ENCODE measurements at places on chromosomes 2 and 18. TPM values are rescaled to one million over a fixed set of nuclear protein-coding genes. Genes with fewer than 3 reads are reported as not detected.

DNA sequence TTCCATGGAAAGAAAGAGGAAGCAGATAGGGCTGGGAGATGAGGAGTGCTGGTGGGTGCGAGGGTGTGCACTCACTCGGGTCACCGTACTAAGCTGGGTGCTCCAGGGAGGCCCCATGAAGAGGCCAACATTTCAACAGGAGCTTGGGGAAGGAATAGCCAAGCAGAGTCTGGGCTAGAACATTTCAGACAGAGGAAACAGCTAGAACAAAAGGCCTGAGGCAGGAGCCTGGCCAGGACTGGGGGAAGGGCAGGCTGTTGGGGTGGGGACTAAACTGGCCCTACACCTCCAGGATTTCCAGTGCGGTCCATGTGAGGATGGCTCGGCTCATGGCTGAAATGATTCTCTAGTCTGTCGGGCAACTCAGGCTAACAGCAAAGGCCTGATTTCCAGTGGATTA, 90.8 kb downstream of the ZFP36L2 start:
- no peaks in the 10 kb centered on the region for H3K27me3 ChIP-seq
- H3K27ac ChIP-seq = peak overlapping the region; percentile 40
- H3K4me1 ChIP-seq = peaks cover 8% of the 10 kb centered on the region
- H3K4me3 ChIP-seq = no peak overlapping the region

DNA sequence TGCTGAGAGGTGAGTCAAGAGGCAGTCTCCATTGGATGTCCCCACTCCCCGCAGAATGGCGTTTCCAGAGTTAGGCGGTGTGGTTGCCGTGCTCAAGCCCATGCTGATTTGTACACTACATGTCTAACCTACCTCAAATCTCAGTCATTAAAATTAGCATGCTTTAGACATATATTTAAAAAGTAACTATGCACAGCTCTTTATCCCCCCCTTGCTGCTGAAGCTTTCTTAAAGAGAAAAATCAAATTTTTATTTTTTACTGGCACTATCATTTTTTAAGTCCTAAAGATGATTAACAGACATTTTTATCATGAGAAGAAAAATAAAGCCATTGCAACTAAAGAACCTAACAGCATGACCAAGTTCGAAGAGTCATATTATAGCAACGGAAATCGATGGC, 42.9 kb downstream of the BOLA3 start:
- no peak overlapping the region for H3K27ac ChIP-seq
- no peak overlapping the region for H3K4me3 ChIP-seq
- no peaks in the 10 kb centered on the region for H3K4me1 ChIP-seq

- H3K27me3 ChIP-seq = no peaks in the 10 kb centered on the region
- DNase-seq = no peak
- H3K4me3 ChIP-seq = no peak overlapping the region
These were observed 93.0 kb downstream of the COL6A3 start for GRCh38 chr2:237320801-237321560.

GRCh38 chr2:203741566-203741965, 35.1 kb downstream of the CD28 start:
- no peaks in the 10 kb centered on the region for H3K27me3 ChIP-seq
- no peak for DNase-seq
- H3K36me3 ChIP-seq = no peaks in the 10 kb centered on the region
- no peak overlapping the region for H3K27ac ChIP-seq

GRCh38 chr2:10136101-10136934, 13.8 kb downstream of the RRM2 start:
- H3K27ac ChIP-seq = no peak overlapping the region
- H3K36me3 ChIP-seq = no peaks in the 10 kb centered on the region
- no peaks in the 10 kb centered on the region for H3K4me1 ChIP-seq
- no peak overlapping the region for H3K4me3 ChIP-seq

DNA sequence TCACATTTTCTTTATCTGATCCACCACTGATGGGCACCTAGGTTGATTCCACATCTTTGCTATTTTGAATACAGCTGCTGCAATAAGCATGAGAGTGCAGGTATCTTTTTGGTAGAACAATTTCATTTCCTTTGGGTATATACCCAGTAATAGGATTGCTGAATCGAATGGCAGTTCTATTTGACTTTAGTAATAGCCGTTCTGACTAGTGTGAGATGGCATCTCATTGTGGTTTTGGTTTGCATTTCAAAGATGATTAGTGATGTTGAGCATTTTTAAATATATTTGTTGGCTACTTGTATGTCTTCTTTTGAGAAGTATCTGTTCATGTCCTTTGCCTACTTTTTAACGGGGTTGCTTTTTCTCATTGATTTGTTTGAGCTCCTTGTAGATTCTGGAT, 72.3 kb downstream of the CCDC138 start:
- no peak overlapping the region for H3K27ac ChIP-seq
- H3K4me1 ChIP-seq = no peaks in the 10 kb centered on the region
- no peak for DNase-seq
- H3K4me3 ChIP-seq = no peak overlapping the region
- no peaks in the 10 kb centered on the region for H3K36me3 ChIP-seq
- no peaks in the 10 kb centered on the region for H3K27me3 ChIP-seq

The MARCHF4 gene
- total RNA-seq = 0.22 TPM

The NYAP2 gene
- total RNA-seq = 0.19 TPM

DNA sequence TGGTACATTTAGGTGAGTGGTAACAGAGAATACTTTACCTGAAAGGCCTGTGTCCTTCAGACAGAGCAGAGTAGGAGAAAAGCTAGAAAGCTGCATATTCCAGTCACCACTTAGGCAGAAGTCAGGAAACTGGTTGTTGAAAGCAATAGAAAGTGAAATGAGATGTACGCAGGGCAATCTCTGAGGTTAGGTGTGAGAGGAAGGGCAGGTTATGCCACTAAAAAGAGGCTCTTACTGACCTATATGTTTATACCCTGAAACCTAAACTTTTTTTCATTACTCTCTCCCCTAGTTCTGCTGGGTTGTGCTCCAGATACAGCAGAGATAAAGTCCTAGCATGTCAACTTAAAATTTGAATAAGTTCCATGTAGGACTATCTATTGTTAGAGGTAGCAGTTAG, 93.5 kb downstream of the COX7A2L start:
- no peaks in the 10 kb centered on the region for H3K27me3 ChIP-seq
- no peak for DNase-seq
- no peaks in the 10 kb centered on the region for H3K36me3 ChIP-seq

DNA sequence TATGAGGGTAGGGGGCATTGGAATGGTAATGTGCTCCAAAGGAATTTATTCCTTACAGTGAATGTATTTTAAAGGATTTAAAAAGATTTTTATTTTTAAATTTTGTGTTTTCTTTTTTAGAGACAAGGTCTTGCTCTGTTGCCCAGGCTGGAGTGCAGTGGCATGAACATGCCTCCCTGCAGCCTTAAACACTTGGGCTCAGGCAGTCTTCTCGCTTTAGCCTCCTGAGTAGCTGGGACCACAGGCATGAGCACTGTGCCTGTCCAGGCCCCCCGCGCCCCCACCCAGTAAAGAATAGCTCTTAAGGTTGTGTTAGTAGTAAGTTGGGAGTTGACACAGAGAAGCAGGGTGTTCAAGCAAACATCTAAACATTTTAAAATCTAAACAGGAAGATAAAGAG, 36.6 kb downstream of the PHLPP1 start:
- peaks cover 34% of the 10 kb centered on the region for H3K4me1 ChIP-seq
- no peak overlapping the region for H3K4me3 ChIP-seq
- H3K27me3 ChIP-seq = no peaks in the 10 kb centered on the region
- H3K27ac ChIP-seq = no peak overlapping the region
- no peaks in the 10 kb centered on the region for H3K36me3 ChIP-seq

The MORN2 gene
- 23.7 TPM for total RNA-seq

GRCh38 chr2:216183462-216183861, 74.3 kb downstream of the XRCC5 start:
- H3K27ac ChIP-seq = no peak overlapping the region
- no peaks in the 10 kb centered on the region for H3K36me3 ChIP-seq
- DNase-seq = no peak
- H3K27me3 ChIP-seq = no peaks in the 10 kb centered on the region
- H3K4me1 ChIP-seq = peaks cover 42% of the 10 kb centered on the region
- H3K4me3 ChIP-seq = no peak overlapping the region

DNA sequence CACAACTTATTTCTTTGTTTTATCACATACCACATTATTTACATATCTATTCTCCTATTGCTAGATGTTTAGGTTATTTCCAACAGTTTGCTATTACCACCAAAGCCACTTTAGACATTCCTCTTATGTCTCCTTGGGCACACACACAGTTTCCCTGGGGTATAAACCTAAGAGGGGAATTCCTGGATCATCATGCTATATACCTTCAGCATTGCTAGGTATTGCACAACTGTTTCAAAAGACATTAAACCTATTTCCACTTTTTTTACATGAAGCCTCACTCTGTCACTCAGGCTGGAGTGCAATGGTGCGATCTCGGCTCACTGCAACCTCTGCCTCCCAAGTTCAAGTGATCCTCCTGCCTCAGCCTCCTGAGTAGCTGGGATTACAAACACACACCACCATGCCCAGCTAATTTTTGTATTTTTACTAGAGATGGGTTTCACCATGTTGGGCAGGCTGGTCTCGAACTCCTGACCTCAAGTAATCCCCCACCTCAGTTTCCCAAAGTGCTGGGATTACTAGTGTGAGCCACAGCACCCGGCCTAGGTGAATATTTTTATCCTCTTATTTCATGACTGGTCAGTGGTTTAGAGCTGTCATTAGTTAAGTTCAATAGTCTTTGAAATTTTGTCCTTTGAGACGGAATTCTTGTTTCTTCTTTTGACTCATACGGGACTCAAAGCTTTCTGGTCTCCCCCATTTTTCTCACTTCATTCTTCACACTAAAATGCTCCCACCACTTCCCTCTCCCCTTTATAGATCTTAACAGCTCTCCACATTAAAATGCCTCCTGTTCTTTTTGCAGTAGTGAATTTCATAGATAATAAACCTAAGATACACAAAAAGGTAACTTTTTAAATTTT, 30.3 kb downstream of the SULT1C4 start:
- no peak overlapping the region for H3K4me3 ChIP-seq
- H3K27me3 ChIP-seq = no peaks in the 10 kb centered on the region
- H3K4me1 ChIP-seq = no peaks in the 10 kb centered on the region
- no peak for DNase-seq
- H3K36me3 ChIP-seq = no peaks in the 10 kb centered on the region

- no peak overlapping the region for H3K4me3 ChIP-seq
- no peaks in the 10 kb centered on the region for H3K27me3 ChIP-seq
- H3K4me1 ChIP-seq = no peaks in the 10 kb centered on the region
- DNase-seq = no peak
These were observed 1768.4 kb upstream of the PIK3C3 start for GRCh38 chr18:40186677-40187076.

The CLK1 gene
- total RNA-seq = 88.0 TPM

GRCh38 chr2:85886590-85886989, 2.2 kb downstream of the ST3GAL5 start:
- H3K36me3 ChIP-seq = no peaks in the 10 kb centered on the region
- peak overlapping the region; percentile 98 for H3K4me3 ChIP-seq
- no peaks in the 10 kb centered on the region for H3K27me3 ChIP-seq
- no peak overlapping the region for H3K27ac ChIP-seq
- H3K4me1 ChIP-seq = peaks cover 37% of the 10 kb centered on the region
- peak; percentile 90 for DNase-seq

- H3K4me1 ChIP-seq = peaks cover 18% of the 10 kb centered on the region
- no peak overlapping the region for H3K27ac ChIP-seq
- no peaks in the 10 kb centered on the region for H3K36me3 ChIP-seq
- peak; percentile 72 for DNase-seq
These were observed 32.7 kb upstream of the MAP4K3 start for GRCh38 chr2:39469807-39470206.

- no peaks in the 10 kb centered on the region for H3K36me3 ChIP-seq
- DNase-seq = no peak
- H3K27ac ChIP-seq = peak overlapping the region; percentile 80
- no peak overlapping the region for H3K4me3 ChIP-seq
These were observed 168.8 kb downstream of the SMAD7 start for GRCh38 chr18:48781988-48782363.

GRCh38 chr18:50614838-50615237, 55.0 kb downstream of the MAPK4 start:
- peak overlapping the region; percentile 82 for H3K27ac ChIP-seq
- H3K27me3 ChIP-seq = no peaks in the 10 kb centered on the region
- H3K4me1 ChIP-seq = no peaks in the 10 kb centered on the region
- H3K4me3 ChIP-seq = no peak overlapping the region
- H3K36me3 ChIP-seq = no peaks in the 10 kb centered on the region
- DNase-seq = peak; percentile 84

GRCh38 chr2:102042196-102043081, 50.7 kb downstream of the IL1R2 start:
- peak overlapping the region; percentile 61 for H3K27ac ChIP-seq
- H3K4me3 ChIP-seq = no peak overlapping the region
- H3K36me3 ChIP-seq = no peaks in the 10 kb centered on the region
- no peaks in the 10 kb centered on the region for H3K27me3 ChIP-seq
- peaks cover 19% of the 10 kb centered on the region for H3K4me1 ChIP-seq

The ATP9B gene
- total RNA-seq = 27.8 TPM

The EFEMP1 gene
- total RNA-seq = 3.9 TPM

The ALKAL2 gene
- total RNA-seq = 64.4 TPM
